Stimulated activated CD8-positive, alpha-beta memory T cell treated with anti-CD3 and anti-CD28 coated beads, Interleukin-7, amount 100 ng/mL, for 1 hour (primary cell): ENCODE measurements at places on chromosomes 7 and 10.

GRCh38 chr7:4065190-4065589 lies 616.9 kb upstream of the FOXK1 start:
- no peak for DNase-seq

DNA sequence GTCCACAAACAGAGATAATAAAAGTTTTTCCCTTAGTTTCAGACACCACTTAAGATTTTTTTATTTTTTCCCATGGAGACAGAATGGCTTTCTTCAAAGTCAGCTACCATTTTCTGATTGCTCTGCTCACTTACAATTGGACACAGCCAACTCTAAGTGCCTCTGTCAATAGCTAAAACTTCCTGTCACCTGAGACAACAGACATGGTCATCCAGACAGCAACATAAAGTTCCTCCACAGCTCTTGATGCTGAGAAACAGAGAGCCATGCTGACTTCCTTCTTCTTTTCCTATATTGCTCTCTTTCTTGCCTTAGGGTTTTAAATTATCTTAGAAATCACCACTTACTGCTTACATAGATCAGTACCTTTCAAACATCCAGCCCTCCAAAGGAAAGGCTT lies 12.0 kb downstream of the ZNF800 start:
- DNase-seq, result no peak

DNA sequence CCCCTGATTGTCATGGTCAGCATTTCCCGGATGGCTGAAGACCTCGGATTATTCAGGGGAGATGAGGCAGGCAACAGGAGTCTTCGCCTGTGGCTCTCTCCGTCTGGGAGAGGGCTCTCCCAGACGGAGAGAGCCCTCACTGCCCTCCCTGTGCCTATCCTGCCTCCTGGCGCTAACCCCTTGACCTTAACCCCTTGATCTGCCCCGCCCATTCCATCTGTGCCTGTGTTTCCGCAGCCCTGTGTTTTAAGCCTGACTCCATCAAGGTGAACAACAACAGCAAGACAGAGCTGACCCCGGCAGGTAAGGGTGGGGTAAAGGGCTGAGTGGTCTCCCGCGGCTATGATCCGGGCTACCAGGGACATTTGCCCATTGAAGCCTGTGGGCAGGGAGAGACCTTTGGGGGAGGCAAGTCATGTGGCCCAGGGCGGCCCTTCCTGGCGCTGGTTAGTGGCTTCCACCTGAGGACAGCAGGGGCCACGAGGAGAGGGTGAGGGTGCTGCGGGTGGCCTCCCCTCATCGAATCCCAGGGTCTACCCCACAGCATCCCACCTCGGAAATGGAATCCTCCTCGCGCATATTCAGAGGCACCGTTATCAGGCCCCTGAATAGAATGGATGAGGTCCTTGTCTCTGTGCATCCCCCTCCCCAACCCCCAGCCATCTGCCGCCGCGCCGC lies 4.2 kb upstream of the MUC12 start:
- DNase-seq, result no peak

GRCh38 chr7:18338910-18339523 lies 156.5 kb upstream of the HDAC9 start:
- DNase-seq, result no peak

GRCh38 chr7:10677211-10677610 lies 296.5 kb upstream of the PHF14 start:
- no peak for DNase-seq

DNA sequence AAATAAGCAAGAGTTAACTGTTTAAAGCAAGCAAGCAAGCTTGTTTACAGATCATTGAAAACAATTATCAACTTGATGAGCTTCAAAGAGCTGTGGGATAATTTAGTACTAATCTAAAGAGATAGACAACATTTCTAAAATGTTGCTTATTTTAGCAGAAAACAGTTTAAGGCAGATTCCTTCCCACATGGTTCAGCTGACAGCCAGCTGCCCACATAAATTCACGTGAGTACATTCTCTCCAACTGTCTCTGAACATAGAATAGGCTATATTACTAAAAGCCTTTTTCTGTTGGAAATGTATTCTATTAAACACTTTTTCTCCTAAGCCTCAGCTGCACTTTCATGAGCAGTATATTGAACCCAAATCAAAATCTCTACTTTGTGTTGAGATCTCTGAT lies 174.1 kb downstream of the LRRN3 start:
- DNase-seq, result no peak

- DNase-seq, result no peak
Measured at GRCh38 chr10:73494877-73495225, 973 bp downstream of the PPP3CB start.

DNA sequence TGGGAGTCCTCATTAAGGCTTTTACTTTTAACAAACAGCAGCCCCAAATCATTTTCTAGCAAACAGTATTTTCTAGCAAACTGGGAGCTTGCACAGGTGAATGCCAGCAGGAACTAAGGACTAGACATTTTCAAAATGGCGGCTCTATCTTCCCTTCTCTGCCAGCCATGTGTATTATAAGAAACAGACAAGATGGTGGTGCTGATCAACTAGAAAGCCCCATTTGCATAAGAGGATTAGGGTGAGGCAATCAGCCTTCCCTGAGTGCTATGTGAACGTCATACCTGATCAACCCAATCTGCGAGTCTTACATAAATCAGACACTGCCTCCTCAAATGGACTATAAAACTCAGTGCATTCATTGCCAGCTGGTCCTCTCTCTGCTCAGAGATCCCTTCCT lies 479.6 kb downstream of the IPMK start:
- no peak for DNase-seq
